ENCODE measurements at places on chromosomes 7 and 10. TPM values are rescaled to one million over a fixed set of nuclear protein-coding genes. Genes with fewer than 3 reads are reported as not detected.

DNA sequence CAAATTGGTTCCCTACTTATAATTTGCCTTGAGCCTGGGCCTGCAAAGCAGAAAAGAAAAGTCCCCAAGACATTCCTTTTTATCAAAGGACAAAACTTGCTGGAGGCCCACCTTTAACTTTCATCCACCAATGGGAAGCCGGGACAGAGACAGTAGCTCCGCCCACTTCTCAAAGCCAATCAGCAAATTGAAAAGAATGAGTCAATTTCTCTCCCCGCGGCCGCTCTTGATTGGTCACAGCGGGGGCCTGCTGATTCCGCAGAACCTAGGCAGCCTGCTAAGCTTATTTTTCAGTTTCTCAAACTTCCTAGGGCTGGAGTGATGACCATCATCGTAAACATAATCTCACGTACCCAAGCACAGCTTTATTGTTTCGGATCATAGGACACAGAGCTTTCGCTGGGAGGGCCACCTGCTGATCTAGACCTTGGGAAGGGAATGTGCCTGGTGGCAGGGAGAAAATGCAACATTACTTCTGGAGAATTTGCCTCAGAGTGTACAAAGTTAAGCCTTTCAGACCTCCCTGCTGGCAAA is at the start of gene SLC13A4:
Gene SLC13A4 (minus strand): TSS at position 51 of the 534 bp plus-strand sequence. CDS start 690 bp downstream, outside the sequence.
- H3K4me1 ChIP-seq: no peaks in the 10 kb centered on the region
- no peaks in the 10 kb centered on the region for H3K27me3 ChIP-seq
- H3K4me3 ChIP-seq: no peak within 1 kb of the TSS
- H3K27ac ChIP-seq: no peak within 1 kb of the TSS
- no peaks in the 10 kb centered on the region for H3K36me3 ChIP-seq

GRCh38 chr7:36565792-36566356 is 158.4 kb downstream of the AOAH start:
- peak overlapping the region; percentile 66 for H3K27ac ChIP-seq
- H3K4me1 ChIP-seq: no peaks in the 10 kb centered on the region
- no peak for DNase-seq
- H3K4me3 ChIP-seq: no peak overlapping the region
- H3K36me3 ChIP-seq: no peaks in the 10 kb centered on the region
- H3K27me3 ChIP-seq: no peaks in the 10 kb centered on the region

DNA sequence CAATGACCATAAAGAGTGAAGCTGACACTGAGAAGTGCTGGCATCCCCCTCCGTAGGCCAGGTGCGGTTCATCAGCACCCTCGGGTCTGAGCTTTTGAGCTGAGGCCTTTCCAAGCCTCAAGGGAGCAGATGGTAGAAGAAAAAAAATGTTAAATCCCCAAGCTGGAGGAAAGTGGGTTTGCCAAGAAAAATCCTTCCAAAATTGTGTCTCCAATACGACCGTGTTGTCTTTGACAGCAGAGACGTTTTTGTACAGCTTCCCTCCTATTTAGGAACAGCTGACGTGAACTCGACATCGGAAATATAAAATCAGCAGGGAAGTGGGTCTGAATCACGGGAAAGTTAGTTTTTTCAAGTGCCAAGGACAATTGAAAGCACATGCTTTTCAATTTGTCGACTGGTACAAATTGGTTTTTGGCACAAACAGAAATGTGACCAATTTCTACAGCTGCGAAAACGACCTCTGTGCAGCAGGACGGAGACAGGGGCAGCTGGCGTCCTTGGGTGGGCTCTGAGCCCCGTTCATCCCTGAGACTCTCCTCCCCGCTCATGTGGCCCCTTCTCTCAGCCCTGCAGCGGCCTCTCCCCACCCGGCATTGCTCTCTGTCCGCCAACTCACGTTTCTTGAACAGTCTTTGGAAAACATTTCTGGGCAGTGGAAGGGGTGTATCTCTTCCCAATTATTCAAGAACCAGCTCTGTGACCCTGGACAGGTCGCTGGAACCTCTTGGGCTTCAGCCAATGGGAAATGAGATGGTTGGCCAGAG is 89.9 kb downstream of the PAXIP1 start:
- peak; percentile 70 for DNase-seq
- H3K27me3 ChIP-seq: peaks cover 12% of the 10 kb centered on the region
- no peak overlapping the region for H3K4me3 ChIP-seq

GRCh38 chr7:146232604-146233003 is 116.0 kb downstream of the CNTNAP2 start:
- no peak for DNase-seq
- no peaks in the 10 kb centered on the region for H3K4me1 ChIP-seq
- no peak overlapping the region for H3K4me3 ChIP-seq
- no peaks in the 10 kb centered on the region for H3K36me3 ChIP-seq

- H3K4me3 ChIP-seq: peak overlapping the region; percentile 40
- H3K27ac ChIP-seq: peak overlapping the region; percentile 64
- H3K36me3 ChIP-seq: peaks cover 68% of the 10 kb centered on the region
- H3K4me1 ChIP-seq: peaks cover 98% of the 10 kb centered on the region
- H3K27me3 ChIP-seq: no peaks in the 10 kb centered on the region
These were observed 191.5 kb downstream of the CELF2 start for GRCh38 chr10:11208908-11209829.

Gene UFSP1
- 6.9 TPM for polyA plus RNA-seq

All from spleen (tissue), 13 donors.